IPS-NIHi11 (cell line): ENCODE measurements at places on chromosomes 16 and 17.

- no peak for DNase-seq
Observed at GRCh38 chr16:70644763-70645597, 1.4 kb upstream of the IL34 start.

- DNase-seq: no peak
Observed at GRCh38 chr17:6305613-6306360, 129.1 kb downstream of the AIPL1 start.

DNA sequence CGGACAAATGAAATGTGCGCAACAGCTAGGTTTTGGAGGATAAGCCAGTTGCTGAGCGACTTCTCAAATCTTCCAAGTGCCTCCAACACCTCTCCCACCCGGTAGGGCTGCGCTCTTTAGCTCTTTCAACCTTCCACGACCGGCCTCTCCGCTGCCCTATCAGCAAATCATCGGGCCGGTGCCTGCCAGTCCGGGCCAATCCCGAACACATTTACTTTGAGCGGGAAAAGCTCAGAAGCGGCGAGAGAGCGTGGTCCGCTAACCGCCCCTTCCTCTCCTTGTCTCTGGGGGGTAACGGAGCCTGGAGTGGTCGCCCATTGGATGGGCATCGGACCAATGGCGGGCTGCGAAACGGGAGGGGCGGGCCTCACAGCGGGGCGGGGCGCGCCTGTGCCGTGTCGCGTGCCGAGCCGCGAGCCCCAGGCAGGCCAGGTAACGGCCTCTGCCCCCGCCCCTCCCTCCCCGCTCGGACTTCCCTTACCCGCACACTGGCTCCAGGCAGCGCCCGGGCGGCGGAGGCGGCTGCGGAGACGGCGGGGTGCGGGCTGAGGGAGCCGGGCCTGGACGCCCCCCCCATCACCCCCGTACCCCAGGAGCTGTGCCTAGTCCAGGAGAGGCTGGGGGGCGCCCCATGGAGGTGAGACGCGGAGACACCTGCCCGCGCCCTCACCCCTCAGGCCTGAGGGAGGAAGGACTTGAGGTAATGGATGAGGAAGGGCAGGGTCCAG, at the start of gene MEIOC:
TSS of gene MEIOC (plus strand) at position 486 of the 728 bp plus-strand sequence. CDS start at position 632, 146 bp downstream.
- DNase-seq: peak; percentile 98

DNA sequence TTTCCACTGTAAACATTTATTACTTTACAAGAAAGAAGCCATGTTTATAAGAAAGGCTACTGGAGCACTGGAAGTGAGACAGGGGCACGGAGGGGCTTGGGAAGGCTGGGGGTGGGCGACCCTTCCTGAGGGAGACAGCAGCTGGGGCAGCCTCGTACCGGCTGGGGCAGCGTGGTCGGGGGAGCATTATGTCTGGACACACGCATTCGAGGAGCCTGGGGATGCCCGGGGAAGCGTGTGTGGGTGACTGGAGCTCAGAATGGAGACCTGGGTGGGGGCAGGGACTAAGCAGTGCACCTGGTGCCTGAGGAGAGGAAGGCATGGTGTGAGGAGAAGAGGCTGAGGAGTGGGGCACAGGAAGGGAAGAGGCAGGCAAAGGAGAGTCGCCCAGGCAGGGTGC, 64.5 kb downstream of the SRCIN1 start:
- DNase-seq: no peak

GRCh38 chr17:71349908-71350600, 770.8 kb upstream of the SOX9 start:
- DNase-seq: no peak
